ENCODE measurements at places on chromosomes 2 and 18.
A peak's percentile ranks its signal among the peaks of the same experiment; 100 is the strongest.

- DNase-seq: no peak
Observed at GRCh38 chr2:238802957-238803356, 44.9 kb upstream of the TWIST2 start.

DNA sequence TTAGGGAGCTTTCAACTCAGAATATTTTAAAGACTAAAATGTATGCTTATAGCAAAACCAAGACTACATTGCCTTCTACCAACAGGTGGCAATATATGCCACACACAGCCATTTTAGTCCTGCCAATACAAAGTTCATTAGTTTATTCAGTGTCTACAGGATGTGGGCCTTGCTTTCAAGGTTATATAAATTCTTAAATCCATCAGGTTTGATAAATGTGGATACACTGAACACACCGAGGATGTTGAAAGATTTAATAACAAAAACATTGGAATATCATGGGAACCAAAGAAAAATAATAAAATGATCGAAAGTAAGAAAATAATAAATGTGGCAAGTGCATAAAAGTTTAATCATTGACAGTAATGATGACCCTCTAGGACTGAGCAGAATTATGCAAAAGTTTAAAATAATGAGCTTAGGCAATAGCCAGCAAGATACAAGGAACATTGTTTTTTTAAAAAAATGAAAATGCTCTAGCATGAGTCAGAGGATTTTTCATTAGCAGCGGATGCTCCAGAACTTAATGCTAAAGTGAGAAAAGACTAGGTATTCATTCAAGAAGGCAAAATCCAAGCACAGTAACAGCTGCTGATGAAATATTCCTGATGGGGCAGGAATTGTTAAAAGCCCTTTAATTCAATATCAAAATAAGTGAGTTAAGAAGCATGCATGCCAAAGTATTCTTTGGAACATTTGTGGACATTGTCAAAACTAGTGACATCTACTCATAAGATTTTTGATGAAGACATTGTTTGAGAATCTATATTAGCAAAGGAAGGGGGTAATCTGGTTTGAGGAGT is 14.2 kb downstream of the SCN9A start:
- no peak for DNase-seq

DNA sequence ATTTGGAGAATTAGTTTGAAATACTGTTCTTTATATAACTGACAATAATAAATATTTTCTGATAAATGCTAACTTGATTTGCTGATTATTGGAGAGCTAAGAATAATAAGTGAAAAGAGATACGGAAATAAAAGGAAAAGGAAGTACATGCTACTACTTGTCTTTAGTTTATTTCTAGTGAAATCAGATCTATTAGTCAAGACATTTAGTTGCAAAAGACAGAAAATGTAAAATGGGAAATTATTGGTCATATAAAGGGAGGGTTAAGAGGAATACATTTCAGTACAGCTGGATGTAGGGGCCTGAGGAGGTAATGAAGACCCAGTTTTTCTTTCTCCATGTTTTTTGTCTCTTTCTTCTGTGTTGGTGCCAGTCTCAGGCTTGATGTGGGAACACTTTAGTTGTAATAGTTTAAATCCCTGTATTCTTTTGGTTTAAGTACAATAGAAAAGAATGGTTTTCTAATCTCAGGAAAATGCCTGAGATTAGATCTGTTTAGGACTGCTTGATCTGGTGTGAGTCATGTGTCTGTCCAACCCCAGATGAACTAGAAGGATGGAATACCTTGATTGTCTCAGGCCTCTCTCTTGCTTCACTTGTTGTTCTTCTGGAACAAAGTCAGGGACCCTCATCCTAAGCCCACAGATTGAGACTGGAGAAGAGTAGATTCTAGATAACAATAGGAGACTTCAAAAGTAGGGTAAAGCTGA is 58.0 kb downstream of the PLCL1 start:
- DNase-seq: no peak

DNA sequence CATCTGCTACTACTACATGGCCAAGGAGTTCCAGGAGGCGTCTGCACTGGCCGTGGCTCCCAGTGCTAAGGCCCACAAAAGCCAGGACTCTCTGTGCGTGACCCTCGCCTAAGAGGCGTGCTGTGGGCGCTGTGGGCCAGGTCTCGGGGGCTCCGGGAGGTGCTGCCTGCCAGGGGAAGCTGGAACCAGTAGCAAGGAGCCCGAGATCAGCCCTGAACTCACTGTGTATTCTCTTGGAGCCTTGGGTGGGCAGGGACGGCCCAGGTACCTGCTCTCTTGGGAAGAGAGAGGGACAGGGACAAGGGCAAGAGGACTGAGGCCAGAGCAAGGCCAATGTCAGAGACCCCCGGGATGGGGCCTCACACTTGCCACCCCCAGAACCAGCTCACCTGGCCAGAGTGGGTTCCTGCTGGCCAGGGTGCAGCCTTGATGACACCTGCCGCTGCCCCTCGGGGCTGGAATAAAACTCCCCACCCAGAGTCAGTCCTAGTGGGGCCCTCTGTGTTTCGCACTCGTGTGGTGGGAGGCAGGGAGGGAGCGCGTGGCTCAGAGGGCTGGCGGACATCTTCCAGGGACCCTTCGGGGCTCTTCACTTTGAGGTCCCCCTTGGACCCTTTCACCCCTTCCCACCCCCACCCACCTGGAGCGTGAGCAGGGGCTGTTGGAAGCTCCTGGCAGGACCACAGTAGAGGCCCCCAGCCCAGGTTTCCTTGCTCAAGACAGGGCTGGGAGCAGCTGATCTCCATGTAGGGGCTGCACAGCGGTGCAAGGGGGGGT is 5.7 kb downstream of the GPR35 start:
- DNase-seq: peak; percentile 9

DNA sequence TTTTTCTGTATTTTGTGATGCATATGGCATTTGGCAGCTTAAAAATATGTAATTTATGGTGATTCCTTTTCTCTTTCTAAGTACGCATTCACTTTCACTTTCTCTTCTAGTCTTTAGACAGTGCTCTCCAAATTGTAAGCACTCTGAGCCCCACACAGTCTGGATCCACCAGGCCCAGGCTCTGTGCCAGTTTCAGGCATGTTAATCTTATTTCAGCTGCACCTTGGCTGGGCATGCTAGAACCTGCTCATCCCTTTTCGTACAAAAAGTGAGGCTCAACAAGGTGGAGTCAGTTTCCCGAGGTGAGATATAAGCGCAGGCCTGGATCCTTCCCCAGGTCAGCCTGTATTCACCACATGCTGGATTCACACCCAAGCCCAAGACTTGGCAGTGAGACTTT is 203.9 kb downstream of the MTX2 start:
- peak; percentile 33 for DNase-seq

GRCh38 chr2:15814946-15815345 is 125.4 kb upstream of the MYCN start:
- DNase-seq: no peak

DNA sequence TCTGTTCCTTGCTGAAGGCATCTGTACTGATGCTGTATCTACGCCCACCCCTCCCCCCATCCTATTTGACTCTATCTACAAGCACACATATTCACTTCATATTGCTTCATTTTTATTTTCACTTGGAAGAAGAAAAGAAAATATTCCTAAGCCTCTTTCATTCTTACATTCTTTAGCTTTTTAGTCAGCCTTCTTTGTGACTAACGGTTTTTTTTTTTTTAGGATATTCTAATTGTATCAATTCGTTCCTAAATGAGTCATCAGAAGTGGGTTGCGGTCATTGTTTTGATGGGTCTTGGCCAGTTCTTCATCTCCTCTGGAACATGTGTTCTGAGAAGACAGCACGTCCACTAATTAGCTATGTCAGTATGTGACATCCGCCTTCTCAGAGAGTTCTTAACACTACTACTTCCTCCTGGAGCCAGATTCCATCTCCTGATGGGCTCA is 88.7 kb downstream of the MYO1B start:
- DNase-seq: no peak

DNA sequence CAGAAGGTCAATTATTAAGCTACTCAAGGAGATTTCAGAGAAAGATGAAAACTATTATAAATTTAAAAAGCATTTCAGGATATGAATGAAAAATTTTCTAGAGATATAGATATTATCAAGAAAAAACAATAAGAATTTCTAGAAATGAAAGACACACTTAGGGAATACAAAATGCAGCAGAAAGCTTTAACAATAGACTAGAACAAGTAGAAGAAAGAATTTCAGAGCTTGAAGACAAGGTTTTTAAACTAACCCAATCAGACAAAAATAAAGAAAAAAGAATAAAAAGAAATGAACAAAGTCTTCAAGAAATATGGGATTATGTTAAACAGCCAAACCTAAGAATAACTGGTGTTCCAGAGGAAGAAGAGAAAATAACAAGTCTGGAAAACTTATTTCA is 34.4 kb downstream of the FLACC1 start:
- no peak for DNase-seq

- DNase-seq: no peak
Observed at GRCh38 chr2:196988639-196989038, 62.1 kb upstream of the PGAP1 start.

DNA sequence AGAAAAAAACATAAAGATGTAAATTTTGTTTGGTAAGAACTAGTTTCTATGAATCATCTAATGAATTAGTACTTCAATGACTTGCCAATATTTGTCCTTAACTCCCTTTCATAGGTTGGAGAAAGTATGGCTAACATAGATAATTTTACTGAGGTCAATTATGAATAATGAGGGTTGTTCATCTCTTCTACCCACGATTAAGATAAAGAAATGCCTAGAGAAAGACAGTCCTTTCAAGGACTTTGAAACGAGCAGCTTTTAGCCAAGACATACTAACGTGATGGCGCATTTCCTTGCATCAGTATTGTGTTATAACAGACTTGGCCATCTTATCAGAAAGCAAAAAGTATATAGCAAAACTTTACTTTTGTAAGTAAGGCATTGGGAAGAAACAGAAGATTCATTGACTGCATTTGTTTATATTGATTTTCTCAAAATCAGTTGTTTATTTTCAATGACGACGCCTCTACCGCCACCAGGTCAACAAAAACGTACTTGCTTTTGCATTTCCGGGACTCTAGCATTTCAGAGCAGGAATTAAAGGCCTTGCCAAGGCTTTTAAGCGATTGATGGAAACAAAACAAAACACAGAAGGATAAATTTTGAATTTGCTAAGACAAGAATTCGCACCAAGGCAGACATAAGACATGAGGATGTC is 961 bp downstream of the RBM43 start:
- no peak for DNase-seq

- peak; percentile 76 for DNase-seq
Observed at GRCh38 chr18:61333746-61334490, 688 bp downstream of the CDH20 start.

- no peak for DNase-seq
Observed at GRCh38 chr2:10993001-10993481, 81.3 kb downstream of the KCNF1 start.

GRCh38 chr2:152097801-152098495 is 896 bp downstream of the CACNB4 start:
- DNase-seq: peak; percentile 34

Measured in D341Med (cell line).